ENCODE measurements at places on chromosomes 6 and 20. TPM values are rescaled to one million over a fixed set of nuclear protein-coding genes. Genes with fewer than 3 reads are reported as not detected.

Gene PI3
- total RNA-seq, result 2.9 TPM

Gene LHFPL5
- 0.23 TPM for total RNA-seq

Gene TGM2
- total RNA-seq, result 524 TPM

Gene CCR6
- 0.08 TPM for total RNA-seq

Gene ATP6V1G2
- total RNA-seq, result 0.93 TPM
